ENCODE measurements at places on chromosomes 5 and 9.
A peak's percentile ranks its signal among the peaks of the same experiment; 100 is the strongest.

DNA sequence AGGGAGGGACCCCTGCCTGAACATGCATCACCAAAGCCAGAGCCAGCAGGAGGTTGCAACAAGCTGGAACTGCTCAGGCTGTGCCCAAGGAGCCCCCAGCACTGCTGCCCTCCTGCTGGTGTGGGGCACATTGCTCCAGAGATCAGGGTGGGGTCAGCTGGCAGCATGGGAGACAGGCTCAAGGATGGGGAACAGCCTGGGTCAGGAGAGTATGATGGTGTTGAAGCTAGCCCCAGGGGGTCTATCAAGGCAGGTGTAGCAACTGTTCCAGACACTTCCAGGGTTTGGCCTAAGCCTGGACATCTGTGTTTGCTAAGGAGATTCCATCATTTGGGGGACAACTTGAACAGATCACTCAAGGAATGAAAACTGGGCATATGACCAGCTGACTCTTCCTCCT lies 133.1 kb downstream of the ATPSCKMT start:
- no peak for DNase-seq

DNA sequence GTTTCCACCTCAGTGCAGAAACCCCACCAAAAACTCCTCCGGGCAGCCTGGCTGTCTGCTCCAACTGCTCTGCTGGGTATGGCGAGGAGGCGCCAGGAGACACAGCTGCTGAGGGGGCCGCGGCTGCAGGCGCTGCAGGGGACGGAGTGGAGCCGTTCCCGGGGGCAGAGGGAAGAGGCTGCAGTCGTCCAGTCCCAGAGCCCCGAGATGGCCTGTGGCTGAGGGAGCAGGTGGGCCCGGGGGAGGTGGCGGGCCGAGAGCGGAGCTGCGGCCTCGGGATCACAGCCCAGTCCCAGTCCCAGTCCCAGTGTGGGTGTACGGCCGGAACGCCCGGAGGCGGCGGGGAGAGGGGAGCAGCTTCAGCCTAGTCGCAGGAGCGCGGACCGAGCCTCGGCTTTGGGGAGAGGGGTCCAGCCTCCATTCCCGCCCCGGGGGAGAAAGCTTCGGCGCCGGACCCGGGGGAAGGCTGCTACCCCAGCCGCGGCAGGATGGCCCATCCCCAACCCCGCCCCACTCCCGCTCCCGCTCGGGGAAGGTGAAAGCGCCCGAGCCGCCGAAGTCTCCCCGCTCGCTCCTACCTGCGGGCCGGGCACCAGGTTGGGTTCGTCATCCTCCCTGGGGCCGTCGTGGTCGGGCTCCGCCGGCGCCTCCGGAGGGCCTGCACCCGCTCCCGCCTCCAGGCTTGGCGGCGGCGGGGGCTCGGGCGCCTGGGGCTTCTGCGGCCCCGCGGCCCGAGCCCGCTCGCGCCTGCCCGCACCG lies 513 bp downstream of the FAM193B start:
- peak; percentile 53 for DNase-seq

DNA sequence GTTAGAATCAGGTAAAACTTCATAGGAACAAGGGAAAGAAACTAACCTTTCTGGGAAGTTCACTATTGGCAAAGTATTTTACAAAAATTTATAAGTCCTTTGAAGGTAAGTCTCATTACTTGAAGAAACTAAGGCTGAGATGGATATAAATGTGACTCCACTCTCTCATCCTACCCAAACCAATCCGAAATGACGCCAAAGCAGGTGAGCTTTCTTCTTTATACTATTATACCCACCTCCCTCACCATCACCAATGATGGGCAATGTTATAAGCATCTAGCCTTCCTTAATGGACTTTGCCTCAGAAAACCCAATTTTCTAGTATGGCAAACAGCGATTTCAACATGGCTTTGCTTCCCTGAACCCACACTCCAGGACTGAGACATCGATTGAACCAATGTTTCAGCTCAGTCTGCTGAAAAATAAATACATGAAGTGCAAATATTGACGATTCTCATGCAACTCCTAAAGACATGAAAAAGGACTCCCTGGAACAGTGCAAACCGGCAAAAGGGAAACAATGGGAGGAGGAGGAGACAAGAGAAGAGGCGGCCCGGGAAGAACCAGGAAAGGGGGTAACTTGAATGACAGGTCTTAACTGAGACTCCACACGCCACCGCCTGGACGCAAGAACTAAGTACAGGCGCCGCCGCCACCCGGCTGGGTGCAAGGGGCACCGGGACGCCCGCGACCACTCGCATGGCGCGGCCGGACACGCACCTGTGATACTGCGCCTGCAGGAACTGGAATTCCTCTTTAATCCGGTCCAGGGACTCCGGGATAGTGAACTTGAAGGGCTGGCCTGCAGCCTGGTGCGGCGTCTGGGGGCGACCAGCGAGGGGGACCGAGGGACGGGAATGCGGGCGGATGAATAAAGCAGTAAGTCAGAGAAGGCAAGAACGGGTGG lies 2.5 kb downstream of the TLE1 start:
- DNase-seq = peak; percentile 33

DNA sequence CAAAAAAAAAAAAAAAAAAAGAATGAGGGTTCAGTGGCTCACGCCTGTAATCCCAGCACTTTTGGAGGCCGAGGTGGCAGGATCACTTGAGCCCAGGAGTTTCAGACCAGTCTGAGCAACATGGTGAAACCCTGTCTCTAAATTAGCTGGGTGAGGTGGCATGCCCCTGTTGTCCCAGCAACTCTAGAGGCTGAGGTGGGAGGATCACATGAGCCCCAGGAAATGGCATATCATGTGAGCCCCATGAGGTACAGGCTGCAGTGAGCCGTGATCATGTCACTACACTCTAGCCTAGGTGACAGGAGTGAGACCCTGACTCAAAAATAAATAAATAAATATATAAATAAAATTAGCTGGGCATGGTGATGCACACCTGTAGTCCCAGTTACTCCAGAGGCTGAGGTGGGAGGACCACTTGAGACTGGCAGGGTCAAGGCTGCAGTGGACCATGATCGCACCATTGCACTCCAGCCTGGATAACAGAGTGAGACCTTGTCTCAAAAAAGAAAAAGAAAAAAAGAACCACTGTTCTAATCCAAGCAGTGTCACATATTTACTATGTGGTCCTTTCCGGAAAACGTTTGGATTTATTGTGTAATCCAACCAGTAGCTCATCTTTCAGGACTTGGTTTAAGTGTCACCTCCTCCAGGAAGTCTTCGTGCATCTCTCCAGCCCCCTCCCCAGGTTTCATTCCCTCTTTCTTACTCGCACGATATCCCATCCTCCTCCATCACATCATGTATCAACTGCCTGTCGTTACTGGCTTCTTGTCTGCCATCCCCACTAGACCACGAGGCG lies 12.3 kb upstream of the SPOUT1 start:
- DNase-seq = no peak
